ENCODE measurements at places on chromosomes 2 and 18.

GRCh38 chr2:20218331-20219320 lies 6.3 kb downstream of the SDC1 start:
- DNase-seq: no peak

- DNase-seq: no peak
These were observed 326.9 kb downstream of the SLC4A3 start for GRCh38 chr2:219954331-219954730.

DNA sequence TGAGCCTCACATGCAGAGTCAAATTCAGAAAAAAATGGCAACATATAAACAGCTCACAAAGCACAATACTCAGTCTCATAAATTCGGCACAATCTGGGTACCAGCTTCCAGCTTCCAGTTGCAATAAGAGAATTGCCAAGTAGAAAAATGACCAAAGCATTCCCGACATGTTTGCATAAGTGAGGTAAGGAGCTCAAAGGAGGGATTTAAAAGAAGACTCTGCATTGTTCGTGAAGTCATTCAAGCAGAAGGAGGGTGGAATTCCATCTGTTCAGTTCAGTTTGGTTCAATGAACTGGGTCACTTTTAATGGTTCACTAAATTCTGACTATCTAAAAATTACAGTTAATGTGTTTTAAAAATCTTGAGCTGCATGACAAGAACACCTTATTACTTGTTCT lies 106.7 kb upstream of the KLHL14 start:
- no peak for DNase-seq

DNA sequence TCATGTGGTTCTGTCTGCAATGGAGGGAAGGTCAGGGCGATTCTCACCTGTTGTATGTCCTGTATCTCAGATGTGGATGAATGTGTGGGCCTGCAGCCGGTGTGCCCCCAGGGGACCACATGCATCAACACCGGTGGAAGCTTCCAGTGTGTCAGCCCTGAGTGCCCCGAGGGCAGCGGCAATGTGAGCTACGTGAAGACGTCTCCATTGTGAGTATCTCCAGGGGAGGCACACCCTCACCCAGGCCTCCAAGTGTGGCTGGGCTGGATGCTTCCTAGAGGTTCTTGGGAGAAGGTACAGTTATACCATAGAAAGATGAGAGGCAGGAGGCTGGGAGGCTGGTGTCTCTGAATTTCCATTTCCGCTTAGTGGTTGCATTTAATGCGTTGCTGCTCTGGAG lies 46.9 kb downstream of the FBLN7 start:
- no peak for DNase-seq

GRCh38 chr18:3383381-3383915 lies 66.5 kb upstream of the TGIF1 start:
- DNase-seq: no peak
